ENCODE measurements at places on chromosomes 6 and 20. TPM values are rescaled to one million over a fixed set of nuclear protein-coding genes. Genes with fewer than 3 reads are reported as not detected.

RALGAPA2 gene
- 32.5 TPM for total RNA-seq

- no peak for DNase-seq
Observed at GRCh38 chr6:143140767-143141166, 80.1 kb downstream of the AIG1 start.

- DNase-seq, result no peak
Observed at GRCh38 chr20:54227751-54228150, 19.9 kb downstream of the PFDN4 start.

DNA sequence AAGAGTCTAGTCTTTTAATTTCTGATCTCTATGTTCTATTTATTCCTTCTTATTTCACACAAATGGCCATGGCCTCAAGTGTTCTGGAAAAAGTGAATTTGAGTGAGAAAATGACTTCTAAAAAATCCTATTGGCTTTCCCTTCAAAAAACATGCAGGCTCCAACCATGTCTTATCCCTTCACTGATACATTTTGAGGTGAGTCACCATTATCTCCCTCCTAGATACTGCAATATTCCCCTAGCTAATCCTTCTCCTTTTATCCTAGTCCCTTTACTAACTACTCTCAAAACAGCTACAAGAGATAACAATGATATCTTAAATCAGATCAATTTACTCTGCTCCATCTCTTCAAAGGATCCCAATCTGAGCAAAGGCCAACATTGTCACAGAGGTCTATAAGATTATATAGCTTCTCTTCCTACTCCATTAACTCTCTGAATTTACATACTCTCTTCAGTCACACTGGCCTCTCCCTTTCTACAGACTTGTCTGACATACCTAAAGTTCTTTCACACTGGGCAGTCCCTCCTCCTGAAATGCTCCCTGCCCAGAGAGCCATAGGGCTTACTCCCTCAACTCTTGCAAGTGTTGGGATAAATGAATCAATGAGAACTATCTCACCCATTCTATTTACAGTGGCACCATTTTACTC is 129.2 kb downstream of the TENT5A start:
- DNase-seq, result no peak

DNA sequence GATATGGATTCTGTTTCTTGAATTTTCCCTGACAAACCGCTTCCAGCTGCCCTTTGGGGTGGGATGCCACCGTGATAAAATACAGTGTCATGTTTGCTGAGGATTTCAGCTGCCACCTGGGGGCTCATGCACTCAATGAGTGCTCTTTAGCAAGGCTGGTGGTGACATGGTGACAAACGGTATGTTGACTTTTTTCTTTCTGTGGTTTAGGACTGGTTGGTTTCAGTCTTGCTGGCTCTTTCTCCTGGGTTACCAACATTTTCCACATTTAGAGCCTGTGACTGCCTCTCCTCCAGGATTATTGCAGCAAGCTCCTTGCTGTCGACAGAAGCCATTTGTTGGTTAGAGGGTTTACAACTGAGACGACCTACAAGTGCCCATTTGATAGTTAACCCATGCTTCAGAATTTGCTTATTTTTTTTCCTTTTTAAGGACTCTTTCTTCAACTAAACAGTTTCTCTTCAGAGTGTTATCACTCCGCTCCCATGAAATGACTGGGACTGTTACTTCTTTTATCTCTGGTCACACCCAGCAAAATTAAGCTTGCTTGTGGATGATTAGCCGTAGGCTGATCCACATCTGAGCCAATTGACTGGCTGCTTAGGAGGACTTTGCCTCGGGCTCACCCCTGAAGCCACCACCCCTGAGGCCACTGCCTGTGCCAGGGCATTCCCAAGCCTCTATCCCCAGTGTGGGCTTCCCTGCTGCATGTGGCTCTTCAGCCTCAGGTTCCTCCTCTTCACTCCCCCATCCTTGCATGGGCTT is 48.4 kb upstream of the CDYL start:
- DNase-seq, result no peak

DNA sequence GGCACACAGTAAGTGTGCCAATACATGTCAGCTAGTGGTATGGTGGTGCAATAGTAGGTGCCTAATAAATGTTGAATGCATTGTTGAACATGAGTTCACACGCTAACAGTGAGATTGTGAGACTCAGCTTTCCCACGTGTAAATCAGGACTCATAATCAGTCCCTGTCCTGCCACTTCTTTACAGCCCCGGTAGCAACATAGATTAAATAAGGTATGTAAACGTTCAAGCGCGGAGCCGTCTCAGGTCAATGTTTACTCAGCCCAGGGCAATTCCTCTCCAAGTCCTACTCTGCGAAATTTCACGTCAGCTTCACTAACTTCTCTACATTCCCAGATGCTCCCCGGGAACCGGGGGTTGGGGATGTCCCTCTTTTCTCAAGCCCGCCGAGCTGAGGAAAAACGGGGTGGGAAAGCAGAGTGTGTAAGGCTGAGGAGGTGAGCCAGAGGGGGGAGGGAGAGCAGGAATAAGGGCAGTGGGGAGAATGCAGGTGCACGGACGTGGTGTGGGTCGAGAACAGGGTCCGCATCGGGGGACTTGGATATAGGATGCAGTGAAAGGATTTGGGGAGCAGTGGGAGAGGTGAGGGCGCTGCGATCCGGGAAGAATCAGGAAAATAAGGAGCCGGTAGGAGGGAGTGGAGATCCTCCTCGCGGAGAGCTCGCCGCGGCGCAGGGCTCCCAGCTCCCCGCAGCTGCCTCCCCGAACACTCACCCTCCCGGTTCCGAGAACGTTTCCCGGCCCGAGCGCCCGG is 544 bp upstream of the TP53INP2 start:
- no peak for DNase-seq

Measured in dorsolateral prefrontal cortex (tissue), 122 donors.